CD4-positive, alpha-beta T cell treated with Interferon alpha-2 for 1 hour (primary cell): ENCODE measurements at places on chromosomes 3 and 15.
A peak's percentile ranks its signal among the peaks of the same experiment; 100 is the strongest.

DNA sequence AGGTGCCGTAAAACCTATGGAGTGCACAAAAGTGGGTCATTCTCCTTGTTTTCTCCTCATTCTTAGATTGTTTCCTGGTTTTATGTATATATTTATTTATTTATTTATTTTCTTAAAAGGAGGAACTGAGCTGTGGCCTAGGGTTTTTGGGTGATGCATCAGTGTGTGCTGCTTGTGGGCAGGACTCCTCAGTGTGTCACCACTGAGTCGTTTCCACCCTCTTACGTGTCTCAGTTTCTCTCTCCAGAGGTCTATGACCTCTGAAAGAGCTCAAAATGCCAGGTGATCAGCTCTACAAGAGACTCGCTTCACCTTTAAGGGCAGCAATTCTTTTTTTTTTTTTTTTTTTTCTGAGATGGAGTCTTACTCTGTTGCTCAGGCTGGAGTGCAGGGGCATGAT is 72.9 kb downstream of the CD200 start:
- DNase-seq, result no peak

DNA sequence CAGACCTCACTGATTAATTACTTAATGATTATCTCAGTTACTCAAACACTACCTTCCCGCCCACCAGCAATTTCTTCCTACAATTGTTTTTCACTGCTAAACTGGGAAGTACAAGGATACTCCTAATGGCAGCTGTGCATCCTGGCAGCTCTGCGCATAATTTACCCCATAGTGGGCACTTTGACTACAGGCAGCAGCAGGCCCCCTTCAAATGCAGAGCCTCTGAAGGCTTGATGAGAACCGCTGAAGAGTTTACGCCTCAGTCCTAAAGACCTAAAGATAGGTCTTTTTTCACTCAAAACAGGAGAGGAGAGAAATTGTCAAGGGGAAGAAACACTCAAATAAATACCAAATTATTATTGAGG is 10.7 kb downstream of the CCDC32 start:
- no peak for DNase-seq

- DNase-seq, result peak; percentile 69
Measured at GRCh38 chr3:10286596-10287295, 6.0 kb downstream of the GHRL start.

DNA sequence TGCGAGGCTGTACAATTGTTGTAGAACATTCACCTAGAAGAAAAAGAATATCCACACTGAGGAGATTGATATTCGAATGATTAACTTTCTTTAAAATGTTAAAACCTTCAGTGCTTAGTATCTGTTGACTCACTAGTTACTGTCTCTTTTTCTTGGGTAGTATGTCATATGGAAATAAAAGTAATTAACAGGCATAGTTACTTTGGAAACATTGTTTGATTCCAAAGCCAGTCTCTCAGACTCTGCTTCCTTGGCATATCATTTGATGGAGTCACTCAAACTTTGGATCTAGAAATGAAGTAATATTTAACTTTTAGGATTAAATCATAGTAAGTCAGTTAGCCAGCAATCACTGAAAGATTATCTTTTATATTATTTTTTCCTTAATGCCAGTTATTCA is 63.4 kb downstream of the MAP2K5 start:
- no peak for DNase-seq

- DNase-seq, result no peak
Measured at GRCh38 chr3:37627951-37628620, 233.6 kb upstream of the CTDSPL start.

DNA sequence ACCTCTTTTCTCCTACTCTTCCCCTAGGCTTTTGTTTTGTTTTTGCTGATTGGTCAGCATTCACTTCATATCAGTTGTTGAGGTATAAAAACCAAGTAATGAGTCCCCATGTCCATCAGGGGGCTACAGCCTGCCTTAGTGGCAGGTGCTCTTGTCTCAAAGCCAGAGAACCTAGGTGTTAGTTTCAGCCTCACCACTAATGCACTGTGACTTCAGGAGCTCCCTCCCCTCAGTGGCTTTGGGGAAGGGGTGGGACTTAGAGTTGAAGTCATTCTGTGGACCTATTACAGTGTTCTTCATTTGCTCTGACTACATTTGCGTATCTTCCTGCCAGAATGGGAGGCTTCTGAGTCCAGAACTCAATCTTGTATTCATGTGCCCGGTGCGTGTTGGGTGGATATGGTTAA is 41.6 kb downstream of the NR2C2 start:
- peak; percentile 47 for DNase-seq

DNA sequence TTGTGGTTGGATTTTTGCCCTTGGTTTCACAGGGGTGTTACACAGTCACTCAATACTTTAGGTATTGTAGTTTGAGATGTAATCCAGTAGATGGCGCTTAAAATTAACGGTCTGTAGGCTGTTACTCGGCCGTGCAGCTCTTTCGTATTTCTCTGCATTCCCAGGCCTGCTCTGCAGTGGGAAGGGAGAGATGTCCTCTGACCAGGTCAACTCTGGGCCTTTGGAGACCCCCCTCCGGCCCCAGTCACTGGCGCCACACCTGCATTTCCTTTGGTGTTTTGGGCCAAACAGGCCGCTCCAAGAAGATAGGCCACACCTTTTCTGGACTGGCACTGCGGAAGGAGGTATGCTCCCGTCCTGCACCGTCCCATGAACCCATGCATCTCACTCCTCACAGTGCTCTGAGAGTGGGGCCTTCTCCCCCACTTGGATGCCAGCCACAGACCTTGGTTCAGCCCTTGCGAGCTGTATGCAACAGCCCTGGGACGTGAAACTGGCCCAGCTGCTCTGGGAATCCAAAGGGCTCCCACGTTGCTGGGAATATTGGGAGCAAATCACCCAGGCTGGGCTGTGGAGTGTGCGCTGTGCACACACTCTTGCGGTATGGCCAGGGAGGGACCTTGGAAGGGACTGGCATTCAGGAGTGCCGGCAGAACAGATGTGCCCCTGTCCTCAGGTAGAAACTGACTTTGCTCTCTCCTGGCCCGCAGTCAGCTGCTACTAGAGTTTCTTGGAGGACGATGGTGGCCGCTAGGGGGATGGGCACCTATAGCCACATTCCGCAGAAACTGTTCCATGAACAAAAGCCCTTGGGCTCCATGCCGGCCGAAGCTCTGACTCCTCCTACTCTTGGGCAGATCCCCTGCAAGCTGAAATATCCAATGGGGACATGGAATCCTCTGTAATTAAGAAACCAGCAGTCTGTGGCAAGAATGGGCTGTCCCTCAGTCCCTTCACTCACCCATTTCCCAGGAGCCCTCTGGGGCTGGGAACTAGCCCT is 410.5 kb upstream of the CADM2 start:
- no peak for DNase-seq

DNA sequence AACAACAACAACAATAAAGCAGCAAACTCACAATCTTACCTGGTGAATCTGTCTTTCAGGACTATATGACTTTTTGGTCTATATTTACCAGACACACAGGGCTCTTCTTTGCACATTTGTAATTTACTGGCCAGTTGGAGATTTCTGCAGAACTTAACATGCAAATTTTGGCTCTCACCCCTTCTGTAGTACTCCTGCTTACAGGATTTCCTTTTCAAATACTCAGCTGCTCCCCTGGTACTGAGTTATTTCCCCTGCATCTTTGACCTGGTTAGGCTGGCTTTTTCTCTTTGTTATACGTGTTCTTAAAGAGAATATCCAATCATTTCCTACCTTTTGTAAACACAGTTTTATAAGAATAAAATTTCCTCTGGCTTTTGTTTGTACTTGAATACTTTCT is 228.0 kb downstream of the MBNL1 start:
- no peak for DNase-seq

DNA sequence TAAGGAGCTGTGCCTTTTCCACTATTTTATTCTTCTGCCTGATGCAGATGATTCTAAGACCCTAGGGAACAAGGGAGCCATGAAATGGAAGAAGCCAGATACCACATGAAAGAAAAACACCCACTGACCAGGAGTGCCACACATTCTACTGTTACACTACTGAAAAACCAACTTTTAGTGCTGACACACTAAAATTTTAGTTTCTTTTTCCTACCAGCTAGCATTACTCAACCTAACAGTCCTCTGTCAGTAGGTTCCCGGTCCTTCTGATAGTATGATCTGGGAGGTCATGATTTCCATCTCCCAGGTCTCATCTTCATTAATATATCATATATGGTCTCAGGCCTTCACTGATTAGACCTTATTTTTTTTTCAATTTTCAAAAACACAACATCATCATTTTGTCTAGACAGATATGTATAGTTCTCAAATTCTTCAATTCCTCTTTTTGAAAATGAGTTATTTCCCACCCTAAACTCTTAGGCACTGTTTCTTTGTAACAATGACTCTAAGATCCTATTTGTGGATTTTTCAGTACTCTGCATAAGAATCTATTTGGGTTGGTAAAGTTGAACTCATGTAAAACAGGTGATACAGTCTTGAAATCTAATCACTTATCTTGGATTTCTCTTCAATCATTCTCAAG is 321.8 kb downstream of the CTNNB1 start:
- no peak for DNase-seq

DNA sequence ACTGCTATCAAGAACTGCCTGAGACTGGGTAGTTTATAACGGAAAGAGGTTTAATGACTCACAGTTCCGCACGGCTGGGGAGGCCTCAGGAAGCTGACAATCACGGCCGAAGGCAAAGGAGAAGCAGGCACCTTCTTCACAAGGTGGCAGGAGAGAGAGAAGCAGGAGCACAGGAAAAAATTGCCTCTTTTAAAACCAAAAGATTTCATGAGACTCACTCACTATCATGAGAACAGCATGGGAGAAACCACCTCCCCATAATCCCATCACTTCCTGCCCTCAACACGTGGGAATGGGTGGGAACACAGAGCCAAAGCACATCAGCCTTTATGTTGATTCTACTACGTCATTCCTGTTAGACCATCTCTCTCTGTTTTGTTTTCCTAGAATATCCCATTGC is 650.9 kb upstream of the SEMA6D start:
- no peak for DNase-seq

DNA sequence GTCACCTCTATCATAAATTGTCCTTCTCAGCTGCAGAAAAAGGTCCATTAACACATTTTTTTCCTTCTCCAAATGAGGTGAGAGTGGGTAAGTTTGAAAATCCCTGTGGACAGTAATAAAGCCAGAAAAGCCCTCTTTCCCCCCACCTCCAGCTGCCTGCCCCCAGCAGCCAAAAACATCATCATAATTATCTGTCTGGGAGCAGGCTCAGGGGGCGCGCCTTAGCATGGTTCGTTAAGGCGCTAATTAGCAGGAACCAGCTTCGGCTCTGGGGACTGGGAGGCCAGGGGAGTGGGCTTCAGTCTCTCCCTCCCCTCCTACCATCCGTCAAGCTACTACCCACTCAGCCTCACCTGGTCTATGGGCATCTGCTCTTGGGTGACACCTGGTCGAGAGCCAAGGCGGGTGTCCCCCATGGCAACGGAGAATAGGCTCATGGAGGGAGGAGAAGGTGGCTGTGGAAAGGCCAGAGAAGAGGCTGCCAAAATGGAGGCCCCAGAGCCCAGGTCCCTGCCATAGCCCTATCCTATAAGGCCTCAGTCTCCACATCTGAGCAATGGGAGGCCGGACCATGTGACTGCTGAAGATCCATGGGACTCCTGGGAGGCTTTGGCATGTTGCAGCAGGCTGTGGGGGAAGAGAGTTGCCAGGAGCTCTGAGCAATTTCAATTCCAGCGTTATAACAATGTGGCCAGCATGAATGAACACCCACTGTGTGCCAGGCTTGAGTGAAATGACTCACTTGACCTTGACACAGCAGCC is 140.1 kb upstream of the LINGO1 start:
- DNase-seq, result no peak

DNA sequence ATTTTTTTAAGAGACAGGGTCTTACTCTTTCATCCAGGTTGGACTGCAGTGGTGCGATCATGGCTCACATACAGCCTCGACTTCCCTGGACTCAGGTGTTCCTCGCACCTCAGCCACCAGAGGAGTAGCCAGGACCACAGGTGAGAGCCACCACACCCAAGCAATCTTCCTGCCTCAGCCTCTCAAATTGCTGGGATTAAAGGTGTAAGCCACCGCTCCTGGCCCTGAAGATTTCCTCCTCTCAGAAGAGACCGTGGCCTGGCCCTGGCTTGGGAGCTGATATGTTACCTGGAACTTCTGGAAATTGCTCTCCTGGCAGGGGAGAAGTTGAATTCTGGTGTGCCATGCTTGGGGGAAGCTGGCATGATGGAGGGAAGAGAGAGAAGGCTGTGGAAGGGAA is 36.2 kb downstream of the PPCDC start:
- DNase-seq, result no peak

- no peak for DNase-seq
Measured at GRCh38 chr3:123424999-123425712, 23.7 kb downstream of the ADCY5 start.

DNA sequence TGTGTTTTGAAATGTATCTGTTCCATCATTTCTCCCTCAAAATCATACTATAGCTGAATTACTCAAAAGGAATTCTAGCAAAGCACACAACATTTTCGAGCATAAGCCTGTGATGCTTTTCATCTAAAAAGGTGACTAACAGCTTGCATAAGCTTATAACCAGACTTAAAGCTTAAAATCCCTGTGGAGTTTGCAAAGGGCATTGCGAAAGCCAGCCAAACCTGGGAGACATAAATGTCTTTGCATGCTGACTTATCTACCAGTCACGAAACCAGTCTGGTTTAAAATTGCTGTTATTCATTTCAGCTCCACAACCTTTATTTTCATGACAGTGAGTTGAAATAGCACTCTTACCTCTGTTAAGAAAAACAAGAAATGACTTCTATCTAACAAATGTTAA is 35.6 kb upstream of the LIPC start:
- DNase-seq, result no peak

- no peak for DNase-seq
Measured at GRCh38 chr3:134353171-134353825, 20.9 kb downstream of the AMOTL2 start.

DNA sequence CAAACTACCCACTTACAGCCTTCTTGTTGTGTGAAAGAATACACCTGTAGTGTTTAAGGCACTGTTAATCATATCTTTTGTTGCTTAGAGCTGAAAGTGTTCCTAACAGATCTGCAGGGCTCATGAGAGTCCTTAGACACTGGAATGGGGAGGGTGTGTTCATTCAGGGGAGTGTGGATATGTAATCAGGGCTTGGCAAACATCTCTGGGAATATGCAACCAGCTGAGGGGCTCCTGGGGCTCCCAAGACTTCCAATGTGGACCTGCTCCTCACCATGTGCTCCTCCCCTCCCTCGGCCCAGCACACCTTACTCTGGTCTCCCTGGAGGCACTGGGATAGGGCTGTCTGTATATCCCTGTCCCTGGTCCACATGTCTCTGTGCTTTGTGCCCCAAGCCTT is 30.3 kb upstream of the MFSD1 start:
- no peak for DNase-seq

DNA sequence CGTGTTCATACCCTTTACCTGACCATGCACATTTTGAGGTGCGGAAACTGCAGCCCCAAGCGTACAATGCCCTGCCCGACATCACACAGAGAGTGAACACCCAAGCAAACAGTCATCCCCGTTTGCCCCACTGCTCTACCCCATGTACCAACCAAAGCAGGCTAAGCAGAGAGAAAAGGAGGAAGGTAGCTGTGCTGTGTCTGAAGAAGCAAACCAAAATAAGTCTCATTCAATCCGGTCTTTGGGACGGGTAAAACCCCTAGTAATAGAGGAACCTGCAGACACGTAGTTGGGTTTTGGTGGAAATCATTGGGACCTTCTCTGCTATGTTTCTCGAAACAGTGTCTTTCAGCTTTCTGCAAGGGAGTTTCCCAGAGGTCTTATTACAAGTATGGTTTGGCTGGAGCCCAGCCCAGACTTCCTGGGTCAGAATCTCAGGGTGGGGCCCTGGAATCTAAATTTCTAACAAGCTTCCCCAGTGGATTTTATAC is 164.6 kb upstream of the HES1 start:
- peak; percentile 6 for DNase-seq
